ENCODE measurements at places on chromosomes 5 and 9.

GRCh38 chr9:22508790-22509189 is 62.2 kb downstream of the DMRTA1 start:
- DNase-seq: no peak

DNA sequence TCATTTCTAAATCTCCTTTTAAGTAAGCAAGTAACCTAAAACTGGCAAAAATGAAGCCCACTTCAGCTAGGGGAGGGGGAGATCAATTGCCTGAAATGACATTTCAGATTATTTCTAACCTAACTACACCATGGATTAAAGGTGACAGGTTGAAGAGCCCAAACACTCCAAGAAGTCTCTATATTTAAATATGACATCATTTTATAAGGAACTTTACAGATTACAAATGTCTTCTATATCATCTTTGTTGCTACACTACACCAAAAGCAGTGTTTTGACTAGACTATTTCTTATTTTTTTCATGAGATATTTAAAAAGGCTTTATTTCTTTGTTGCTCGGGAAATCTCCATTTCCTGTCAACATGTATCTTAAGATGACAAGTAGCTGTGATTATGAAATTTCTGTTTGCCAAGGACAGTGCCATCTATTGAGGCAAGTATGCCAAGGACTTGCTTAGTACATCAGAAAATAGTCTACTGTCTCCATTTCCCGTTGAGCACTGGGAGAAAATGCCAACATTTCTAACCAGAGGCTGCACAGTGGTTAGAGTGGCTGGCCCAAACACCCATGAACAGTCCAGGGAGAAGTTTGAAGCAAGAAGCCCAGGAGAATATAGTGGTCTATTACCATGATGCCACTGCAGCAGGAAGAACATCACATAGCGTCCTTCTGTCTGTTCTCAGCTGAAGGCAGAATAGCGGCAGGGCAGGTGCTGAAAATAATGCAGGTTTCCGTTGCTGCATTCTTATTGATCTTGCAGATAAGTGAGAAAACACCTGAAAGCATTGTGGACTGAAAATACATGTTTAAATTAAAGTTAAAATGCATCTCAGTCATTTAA is 93.4 kb upstream of the ITGA2 start:
- no peak for DNase-seq

DNA sequence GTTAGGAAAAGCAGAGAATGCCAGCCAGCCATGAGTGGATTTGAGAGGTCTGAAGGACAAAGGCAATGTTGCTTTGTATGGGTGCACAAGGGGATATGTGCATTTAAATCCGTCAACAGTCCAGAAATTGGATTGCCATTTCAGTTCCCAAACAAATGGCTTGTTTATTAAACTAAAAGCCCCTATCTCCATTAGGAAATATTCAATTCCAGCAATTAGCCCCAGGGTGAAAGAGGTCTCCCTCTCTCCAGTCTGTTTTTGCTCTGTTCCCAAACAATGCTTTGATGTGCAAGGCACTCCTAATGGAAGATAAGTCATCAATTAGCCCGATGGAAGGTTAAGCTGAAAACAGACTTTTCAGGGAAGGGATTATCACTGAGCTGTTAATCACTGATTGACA is 101.3 kb downstream of the C9orf152 start:
- no peak for DNase-seq

GRCh38 chr5:1536322-1536845 is 12.6 kb upstream of the LPCAT1 start:
- DNase-seq: peak; percentile 31

GRCh38 chr5:166497496-166498104 is 1793.8 kb upstream of the WWC1 start:
- DNase-seq: no peak

DNA sequence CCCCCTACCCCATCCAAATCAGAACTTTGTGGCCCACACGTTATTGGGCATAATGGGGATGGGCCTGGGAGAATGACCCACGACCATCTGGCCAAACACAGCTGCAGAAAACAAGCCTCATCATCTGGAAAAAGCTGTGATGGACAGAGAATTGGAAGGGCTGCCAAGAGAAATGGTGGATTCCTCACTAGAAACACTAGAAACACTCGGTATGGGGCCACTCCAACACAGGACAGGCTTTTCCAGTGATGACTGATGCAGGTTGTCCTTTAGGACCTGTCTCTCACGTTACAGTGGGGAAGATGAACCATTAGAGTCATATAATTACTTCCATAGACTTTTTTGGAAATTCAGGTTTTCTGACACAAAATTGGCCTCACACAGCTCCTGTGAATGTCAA is 172.4 kb upstream of the TARS1 start:
- DNase-seq: no peak

DNA sequence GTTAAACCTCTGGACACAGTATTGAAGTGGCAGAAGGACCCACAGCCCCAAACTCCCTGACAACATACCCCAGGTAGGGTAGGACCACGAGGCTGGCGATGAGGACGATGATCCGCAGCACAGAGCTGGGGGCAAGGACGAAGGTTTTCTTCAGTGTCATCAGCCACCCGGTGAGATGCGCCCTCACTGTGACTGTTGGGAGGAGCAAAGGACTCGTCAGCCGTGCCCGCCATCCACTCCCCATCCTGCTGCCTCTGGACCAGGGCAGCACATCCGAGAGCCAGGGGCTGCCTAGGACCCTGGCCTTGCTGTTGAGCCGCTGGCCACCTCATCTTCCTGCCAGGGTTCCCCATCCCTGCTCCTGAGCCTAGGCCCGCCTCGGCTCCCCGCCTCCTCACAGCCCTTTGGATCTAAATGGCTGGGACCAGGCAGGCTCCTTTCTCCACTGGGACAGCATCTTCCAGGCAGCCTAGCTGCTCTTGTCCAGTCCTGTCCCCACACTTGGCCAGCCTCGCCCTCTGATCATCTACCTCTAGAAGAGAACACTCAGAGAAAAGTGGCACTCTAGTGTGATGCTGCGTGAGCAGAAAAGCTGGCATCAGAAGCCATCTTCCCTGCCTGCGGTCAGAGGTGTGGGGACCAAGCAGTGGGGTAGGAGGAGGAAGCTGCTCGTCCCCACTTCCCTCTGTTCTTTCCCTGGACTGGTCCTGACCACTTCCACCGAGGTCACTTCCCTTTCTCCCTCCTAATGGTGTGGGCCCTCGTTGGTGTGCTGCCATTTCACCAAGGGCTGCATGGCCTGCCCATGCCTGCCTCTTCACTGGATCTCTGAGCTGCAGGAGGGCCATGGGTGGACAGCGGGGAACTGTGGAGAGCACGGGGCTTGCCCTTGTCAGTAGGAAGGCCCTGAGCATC is 49.2 kb downstream of the OTULIN start:
- no peak for DNase-seq

DNA sequence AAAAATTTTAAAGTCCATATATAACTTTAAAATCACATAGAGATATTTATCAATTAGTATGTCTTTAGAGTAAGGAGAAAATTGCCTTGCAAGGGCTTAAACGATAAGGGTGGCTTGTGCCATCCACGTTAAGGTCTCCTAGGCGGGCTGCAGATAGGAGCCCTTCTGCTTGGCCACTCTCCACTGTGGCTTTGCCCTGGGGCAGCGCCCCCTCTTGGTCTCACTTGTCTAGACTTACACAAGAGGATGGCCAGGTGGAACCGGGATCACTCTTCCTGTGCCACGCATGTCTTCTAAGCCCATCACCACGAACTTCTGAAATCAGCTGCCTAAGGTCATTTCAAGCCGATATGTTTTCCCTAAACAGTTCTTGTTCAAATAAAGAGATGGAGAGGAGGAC is 2.9 kb downstream of the FPGS start:
- no peak for DNase-seq

GRCh38 chr9:113523421-113524141 is 60.1 kb downstream of the RGS3 start:
- peak; percentile 86 for DNase-seq

GRCh38 chr5:171137768-171138525 is 171.1 kb upstream of the TLX3 start:
- DNase-seq: no peak

DNA sequence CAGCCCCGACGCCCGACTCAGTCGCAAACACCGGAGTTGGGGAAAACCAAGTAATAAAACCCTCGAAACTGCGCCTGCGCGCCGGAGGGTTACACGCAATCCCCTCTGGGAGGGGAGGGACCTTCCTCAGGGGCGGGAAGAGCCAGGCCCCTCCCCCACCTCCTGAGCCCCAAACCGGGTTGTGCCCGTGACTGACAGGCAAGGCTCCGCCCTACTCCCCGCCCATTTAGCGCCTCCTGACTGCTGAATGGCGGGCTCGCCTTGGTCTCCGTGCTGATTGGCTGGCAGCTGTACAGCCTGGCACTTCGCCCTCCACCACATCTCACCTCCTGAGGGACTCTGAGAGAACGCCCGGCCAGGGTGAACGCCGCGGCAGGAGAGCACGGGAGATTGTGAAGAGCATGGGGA is at the start of gene PRDM9:
TSS of gene PRDM9 (plus strand) at position 332 of the 408 bp plus-strand sequence. CDS start 1,425 bp downstream, outside the sequence.
- peak; percentile 16 for DNase-seq

DNA sequence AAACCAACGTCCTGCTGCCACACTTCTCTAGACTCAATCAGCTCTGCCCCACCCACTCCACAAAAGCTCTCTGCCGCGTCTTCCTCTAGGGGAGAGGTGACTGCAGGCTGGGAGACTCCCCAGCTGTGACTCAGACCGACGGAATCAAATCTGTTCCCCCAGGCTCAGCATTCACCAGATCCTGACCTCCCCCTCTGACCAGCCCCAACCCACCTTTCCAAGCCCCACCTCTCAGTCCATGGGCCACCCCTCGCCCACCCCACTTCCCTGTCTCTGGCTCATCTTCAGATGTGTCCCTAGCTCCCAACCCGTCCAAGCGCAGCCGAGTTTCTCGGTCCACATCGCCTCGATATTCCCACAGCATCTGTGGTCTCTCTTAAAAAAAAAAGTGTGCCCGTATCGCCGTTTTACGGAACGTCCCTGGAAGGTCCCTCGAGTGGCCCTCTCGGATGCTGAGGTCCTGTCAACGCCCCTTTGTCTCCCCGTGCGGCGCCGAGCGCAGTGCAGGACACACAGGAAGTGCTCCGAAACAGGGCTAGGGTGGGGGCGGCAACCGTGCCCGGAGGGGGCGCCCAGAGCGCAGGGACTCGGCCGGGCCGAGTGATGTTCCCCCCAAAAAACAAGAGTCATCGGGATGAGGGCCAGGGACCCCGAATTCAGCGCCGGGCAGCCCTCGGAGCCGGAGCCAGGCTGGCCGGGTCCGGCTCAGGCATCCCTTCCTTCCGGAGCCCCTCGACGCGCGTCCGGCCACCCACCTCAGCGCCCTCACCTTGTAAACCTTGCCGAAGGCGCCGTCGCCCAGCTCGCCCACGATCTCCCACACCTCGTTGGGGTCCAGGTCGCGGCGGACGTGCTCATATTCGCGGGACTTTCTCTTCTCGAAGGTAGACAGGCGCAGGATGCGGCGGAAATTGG is 649 bp downstream of the STK10 start:
- peak; percentile 92 for DNase-seq

- no peak for DNase-seq
These were observed 13.9 kb downstream of the ENC1 start for GRCh38 chr5:74626386-74627222.

DNA sequence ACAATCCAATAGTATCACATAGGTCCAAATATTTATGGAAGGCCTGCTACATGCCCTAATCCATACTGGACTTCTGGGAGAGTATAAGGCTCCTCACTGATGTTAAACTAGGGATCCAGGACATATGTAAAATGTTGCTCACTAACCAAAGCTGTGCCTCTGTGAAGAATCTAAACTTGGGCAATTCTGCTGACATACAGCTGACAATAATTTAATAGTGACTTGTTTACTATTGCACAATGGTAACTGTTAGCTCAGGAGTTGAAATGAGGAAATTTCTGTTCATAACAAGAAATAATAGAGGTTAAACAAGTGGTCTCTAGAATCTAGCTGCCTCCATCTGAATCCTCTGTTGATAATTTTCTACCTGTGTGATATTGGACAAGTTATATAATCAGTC is 14.9 kb upstream of the CTXN3 start:
- DNase-seq: no peak

All from RPMI7951 (cell line).